ENCODE measurements at places on chromosomes 1 and 21.

DNA sequence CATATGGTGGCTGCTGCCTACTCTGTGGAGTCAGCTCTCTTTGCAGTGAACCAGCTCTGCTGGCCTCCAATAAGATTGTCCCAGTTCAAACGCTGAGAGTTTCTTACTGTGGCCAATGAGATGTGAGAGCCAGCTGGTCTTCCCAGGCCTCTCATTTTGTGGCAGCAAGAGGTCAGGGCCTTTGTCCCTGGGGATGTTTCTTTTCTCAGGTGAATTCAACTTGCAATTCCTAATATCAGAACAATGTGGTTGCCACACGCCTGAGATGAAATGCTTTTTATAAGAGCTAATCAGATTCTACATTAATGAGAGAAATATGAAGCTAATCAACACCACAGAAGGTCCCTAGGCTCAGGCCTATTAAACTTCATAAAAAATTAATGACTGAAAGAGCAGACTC, 660.1 kb upstream of the CAMK1G start:
- no peak for DNase-seq

DNA sequence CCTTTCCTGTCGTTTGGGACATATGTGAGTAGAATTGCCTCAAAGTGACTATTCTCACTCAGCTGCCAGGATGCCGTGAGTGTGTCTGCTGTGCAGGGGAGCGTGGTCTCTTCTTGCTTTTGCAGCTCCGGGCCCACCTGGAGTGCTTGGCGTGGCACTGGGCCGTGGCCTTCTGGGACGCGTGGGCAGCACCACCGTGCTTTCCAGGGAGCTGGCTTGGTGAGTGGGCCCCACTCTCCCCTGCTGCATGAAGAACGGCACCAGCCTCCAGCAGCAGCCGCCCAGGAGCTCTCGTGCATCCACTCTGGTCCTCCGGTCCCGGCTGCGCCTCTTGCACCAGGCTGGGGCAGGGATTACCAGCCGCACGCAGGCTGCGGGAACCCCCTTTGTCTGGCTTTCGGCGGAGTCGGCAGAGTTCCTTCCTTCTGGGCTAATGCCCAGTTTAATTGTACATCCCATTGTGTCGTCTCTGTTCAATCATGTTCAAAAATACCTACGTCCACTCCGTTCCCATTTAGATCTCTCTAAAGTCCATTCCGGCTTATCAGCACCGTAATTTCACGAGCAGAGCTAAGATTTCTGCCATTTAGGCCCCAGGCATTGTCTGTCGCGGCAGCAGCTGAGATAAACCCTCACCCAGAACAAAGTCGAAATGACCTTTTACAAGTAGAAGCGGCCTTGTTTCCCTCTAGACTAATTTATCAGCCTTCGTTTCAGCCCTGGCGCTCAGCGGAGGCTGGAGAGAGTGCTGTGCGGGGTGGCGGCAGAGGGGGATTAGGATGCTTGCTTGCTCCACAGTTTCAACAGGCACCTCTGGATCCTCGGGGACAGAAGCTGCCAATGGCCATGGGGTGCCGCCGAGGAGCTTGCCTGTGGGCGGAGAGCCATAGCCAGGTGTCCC, 129.6 kb downstream of the PRDM16 start:
- no peak for DNase-seq

DNA sequence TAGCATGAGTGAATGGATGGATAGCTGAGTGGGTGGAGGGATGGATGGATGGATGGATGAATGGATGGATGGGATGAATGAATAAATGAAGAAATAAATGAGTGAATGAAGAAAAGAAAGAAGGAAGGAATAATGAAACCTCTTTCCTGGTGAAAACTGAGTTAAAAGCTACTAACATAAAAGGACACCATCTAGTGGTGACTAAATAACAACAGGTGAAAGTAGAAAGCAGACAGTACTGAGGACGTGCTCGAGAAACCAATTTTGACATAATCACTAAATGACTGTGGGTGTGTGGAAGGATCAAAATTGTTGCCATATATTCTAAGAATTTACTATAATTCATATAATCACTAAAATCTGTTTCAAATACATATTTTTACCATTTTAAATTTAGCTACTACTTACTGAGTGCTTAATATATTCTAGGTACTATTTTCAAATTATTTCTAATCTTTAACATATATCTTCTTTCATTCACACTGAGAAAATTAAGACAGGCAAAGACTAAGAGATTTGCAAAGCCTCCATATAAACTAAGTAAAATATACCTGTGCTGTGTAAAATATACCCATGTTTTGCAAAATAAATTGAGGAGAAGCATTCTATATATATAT, 522.9 kb downstream of the LRRIQ3 start:
- DNase-seq: peak; percentile 3

- no peak for DNase-seq
Measured at GRCh38 chr1:184023171-184023570, 14.4 kb downstream of the COLGALT2 start.

DNA sequence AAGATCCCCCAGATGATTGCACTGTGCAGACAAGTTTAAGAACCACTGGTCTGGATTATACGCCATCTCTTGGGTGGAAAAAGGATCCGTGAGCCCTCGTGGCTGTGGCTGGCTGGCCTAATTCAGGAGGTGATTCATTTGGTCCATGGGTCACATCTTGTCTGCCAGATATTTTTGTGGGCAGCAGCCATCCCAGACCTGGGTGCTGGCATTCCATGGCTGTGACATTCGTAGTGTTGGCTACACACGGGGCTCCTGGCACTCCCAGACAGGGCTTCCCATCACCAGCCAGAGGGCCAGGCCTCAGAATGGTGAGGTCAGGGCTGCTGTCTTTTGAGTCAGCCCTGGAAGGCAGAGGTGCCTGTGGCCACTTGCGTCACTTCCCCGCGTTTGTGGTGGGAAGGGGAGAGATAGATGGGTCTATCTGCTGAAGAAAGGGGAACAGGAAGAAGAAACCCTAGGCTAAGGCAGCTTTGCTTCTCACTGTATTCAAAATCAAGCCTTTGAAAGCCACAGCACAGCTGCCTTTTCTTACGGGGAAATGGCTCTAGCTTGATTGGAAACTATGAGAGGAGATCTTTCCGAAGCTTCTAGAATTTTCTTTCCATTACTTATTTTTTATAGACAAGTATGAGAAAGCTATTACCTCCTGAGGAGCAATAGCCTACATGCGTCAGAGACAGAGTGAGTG, 32.4 kb downstream of the EIF2D start:
- DNase-seq: no peak

DNA sequence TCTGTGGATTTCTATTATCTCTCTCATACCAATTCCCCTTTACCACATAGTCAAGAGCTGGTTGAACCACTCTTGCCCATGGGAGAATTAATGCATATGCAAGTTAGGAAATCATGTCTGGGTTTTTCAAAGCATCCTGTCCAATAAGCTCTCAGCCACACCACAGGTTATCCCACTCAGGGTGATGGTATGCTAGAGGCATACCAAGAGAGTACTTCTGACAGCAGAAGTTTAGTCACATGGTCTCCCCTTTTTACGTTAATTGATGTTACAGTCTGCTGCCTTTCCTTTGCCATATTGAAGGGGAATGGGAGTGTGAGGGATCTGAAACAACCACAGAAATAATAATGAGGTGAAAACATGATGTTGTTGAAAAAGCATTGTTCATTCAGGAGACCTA, 135.8 kb upstream of the PBX1 start:
- DNase-seq: no peak

DNA sequence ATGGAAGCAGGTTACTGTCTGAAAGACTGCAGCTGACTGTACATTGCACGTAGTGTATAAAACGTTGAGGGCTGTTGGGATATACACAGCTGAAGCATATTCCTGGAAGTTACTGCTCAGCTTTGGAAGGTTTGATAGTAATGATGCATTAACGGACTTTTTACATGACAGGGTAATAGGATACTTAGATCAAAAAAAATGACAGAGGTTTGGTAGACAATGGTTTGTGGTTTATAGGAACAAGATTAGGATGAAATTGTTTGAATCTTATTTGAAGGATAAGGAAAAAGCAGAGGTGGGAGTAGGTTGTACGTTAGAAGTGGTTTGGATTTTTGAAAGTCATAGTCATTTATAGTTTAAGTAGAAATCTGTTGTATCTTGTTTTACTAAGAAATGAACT, 33.0 kb downstream of the ADGRL2 start:
- no peak for DNase-seq

DNA sequence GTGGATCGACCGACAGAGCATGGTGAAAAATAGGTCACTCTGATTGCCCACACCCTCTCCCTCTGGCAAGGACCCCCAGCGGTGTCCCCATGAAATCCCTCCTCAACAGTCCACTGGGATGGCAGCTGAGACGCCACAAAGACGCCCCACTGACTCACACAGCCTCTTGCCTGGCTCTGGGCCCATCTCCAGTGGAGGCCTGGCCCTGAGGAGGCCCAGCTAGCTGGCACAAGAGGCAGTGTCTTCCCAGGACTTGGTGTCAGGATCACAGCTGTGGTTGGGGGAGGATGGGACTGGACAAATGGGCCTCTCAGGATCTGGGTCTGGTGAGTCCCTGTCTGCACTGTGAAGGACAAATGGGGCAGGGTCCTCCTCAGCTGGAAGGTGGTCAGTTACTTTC, 4.6 kb downstream of the ALX3 start:
- no peak for DNase-seq

DNA sequence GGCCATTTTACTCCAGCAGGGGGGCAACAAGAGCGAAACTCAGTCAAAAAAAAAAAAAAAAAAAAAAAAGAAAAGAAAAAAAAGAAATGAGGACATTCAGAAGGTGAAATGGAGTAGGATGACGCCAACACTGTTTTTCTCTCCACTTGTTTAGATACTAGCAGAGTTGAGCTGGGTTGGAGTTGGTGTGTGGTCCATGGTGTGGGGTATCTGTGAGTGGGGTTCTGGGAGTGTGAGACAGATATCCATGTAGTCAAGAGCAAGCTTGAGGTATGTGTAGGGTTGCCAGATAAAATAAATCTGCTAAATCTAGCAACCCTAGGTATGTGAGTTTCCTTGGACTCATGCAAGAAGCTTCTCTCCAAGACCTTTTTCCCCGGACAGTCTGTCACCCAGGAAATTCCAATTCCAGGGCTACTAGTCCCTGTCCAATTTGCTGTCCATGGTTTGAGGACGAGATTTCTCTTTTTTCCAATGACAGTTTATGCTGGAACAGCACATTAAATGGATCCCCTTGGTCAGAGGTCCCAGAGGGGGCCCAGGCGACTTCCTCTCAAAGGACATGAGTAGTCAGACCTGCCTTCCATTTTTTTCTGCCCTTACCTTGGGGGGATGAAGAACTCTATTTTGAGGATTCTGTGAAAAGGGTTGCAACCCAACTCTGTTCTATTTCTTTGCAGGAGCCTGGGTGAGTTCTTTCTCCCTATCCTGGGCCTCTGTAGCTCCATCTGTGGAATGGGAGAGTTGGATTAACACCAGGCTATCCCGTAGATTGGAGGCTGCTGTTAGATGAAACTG, 2.1 kb upstream of the FOXD2 start:
- DNase-seq: no peak

- DNase-seq: peak; percentile 5
Measured at GRCh38 chr21:25568246-25568645, 39.0 kb downstream of the MRPL39 start.

GRCh38 chr1:44405798-44406736, 1.0 kb downstream of the RNF220 start:
- DNase-seq: peak; percentile 49

- DNase-seq: no peak
Measured at GRCh38 chr1:4702932-4703331, 48.5 kb downstream of the AJAP1 start.

GRCh38 chr1:222057162-222057561, 315.3 kb upstream of the DUSP10 start:
- no peak for DNase-seq

All from nephron progenitor cell (in vitro differentiated cells).